Fibroblast of villous mesenchyme (primary cell): ENCODE measurements at places on chromosomes 2 and 18. TPM values are rescaled to one million over a fixed set of nuclear protein-coding genes. Genes with fewer than 3 reads are reported as not detected.

HOXD3 gene
- total RNA-seq: 14.5 and 21.6 TPM in 2 replicates

DNA sequence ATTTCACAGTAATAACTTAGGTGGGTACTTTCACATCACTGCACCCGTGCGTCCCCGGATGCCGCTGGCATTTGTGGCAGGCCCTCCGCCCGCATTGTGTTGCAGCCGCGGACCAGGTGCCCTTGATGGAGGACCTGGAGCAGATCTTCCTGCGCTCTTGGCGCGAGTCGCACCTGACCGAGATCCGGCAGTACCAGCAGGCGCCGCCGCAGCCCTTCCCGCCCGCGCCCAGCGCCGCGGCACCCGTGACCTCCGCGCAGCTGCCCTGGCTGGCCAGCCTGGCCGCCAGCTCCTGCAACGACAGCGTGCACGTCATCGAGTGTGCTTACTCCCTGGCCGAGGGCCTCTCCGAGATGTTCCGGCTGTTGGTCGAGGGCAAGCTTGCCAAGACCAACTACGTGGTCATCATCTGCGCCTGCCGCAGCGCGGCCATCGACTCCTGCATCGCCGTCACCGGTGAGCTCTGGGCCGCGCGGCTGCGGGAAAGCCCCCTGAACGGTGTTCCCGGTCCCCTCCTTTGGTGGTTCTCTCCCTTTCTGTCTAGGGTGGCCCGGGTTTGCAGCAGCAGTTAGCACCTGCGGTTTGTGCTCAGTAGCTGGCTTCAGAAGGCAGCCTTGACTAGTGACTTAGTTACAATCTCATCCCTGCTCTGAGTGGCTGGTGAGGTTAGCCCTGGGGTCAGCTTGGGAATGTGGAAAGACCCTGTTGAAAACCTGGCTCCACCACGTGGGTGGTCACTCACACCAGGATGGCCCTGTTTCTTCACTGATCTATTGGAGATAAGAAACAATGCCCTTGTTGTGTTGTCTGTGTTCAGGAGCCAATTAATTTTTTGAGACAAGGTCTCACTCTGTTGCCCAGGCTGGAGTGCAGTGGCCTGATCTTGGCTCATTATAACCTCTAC, 59.1 kb downstream of the GREB1 start:
- no peak for DNase-seq

CNTNAP5 gene
- not detected in 2 replicates for total RNA-seq

- no peak for DNase-seq
Observed at GRCh38 chr2:58727981-58728656, 487.0 kb upstream of the FANCL start.

GRCh38 chr2:241584436-241584835, 25.9 kb downstream of the BOK start:
- DNase-seq: peak; percentile 79

RASGRP3 gene
- total RNA-seq: 4.2 and 12.1 TPM in 2 replicates

ATP6V1B1 gene
- 0.97 TPM in 1 of 2 replicates, not detected in the other for total RNA-seq

DNA sequence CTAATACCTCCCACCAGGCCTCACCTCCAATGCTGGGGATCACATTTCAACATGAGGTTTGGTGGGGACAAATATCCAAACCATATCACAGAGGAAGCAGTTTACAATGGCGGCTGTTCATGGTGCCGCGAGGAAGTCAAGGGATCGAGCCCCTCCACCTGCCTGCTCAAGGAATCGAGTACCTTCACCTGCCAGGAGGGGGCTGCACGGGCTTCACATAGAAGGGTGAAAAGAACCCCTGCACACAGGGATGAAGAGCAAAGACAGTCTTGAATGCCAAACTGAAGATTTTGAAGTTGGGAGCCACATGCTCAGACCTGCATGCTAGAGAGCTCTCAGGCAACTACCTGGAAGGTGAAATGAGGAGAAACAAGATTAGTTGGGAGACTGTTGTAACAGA, 110.3 kb downstream of the KCNF1 start:
- no peak for DNase-seq

CNPPD1 gene
- 17.7 and 19.6 TPM in 2 replicates for total RNA-seq

SESTD1 gene
- 13.5 and 14.2 TPM in 2 replicates for total RNA-seq

DNA sequence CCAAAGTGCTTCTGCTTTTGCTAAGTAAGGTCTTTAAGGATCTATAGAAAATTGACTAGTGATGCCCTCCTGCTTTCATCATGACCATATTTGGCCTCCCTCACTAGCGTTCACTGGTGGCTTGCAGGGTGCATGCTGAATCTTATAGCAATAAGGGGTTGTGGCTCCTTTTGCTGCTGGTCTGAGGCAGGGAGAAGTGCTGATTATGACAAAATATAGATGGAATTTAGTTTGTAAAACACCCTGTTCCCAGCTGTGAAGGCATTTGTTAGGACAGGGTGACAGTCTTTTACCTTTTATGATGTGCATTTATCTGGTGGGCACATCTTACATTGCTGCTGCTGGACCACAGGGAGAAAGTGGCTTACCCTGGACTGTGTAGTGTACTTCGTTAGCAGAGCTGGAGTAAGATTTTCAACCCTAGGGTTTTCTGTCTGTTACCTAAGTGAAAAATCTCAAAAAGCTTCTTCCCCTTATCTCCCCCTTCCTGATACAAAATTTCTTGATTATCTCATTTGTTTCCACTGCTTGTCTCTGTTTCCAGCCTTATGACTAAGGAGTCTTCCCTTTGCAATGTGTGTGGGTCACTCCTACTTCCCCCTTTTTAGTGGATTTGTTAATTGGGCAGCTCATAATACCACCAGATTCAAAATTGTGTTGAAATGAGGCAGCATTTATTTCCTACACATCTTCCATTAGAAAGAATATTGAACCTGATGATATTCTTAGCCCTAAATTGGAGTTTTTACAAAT, 21.2 kb upstream of the RPL37A start:
- DNase-seq: no peak

PDCD1 gene
- not detected in 2 replicates for total RNA-seq

DNA sequence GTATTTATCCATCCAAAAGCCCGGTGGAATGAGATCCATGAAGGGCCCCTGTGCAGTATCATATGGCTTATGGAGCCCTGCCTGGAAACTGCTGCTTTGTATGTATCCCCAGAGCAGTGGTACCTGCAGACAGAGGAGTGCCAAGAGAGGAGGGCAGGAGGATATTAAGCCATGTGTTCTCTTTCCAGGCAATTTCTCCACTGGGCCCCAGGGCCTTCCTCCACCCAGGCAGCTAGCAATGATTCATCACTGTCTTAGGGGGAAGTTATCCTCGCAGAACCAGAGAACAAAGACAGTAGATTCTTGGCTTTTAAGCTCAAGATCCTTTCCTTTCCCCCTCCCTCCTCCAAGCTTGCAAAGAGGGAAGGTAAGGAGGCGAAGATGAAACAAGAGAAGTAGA, 98.1 kb downstream of the LRRC30 start:
- DNase-seq: no peak

DSG1 gene
- total RNA-seq: not detected in 2 replicates

GRCh38 chr2:55153584-55154299, 78.4 kb downstream of the CLHC1 start:
- DNase-seq: peak; percentile 82

GRCh38 chr2:108184419-108184818, 55.3 kb upstream of the SULT1C3 start:
- DNase-seq: peak; percentile 16

- no peak for DNase-seq
Observed at GRCh38 chr2:157245144-157245840, 12.2 kb upstream of the GALNT5 start.

GRCh38 chr2:121076885-121077549, 208.0 kb downstream of the TFCP2L1 start:
- peak; percentile 36 for DNase-seq

- DNase-seq: peak; percentile 75
Observed at GRCh38 chr2:53826587-53827397, 33.0 kb downstream of the GPR75 start.

- peak; percentile 43 for DNase-seq
Observed at GRCh38 chr18:47191961-47192360, 15.8 kb upstream of the IER3IP1 start.

DNA sequence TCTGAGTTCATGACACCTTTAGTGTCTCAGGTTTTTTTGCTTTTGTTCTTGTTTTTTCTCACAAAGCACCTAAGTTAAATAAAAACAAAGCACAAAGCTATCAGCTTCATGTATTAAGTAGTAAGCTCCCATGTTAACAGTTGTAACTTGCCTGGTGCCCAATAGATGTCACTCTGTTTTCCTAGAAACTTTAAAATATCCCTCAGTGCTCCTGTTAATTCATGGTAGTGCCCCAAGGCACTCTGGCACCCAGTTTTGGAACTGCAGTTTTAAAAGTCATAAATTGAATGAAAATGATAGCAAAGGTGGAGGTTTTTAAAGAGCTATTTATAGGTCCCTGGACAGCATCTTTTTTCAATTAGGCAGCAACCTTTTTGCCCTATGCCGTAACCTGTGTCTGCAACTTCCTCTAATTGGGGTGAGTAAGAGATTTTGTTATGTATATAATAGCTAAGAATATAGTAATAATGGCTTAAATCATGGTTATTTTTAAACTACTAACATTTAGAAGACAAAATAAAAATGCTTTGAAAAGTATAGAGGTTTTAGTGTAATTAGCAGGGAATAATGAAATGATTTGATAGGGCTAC, 555.0 kb upstream of the TMEFF2 start:
- no peak for DNase-seq

GRCh38 chr2:206783718-206784117, 18.3 kb downstream of the FASTKD2 start:
- no peak for DNase-seq

DNA sequence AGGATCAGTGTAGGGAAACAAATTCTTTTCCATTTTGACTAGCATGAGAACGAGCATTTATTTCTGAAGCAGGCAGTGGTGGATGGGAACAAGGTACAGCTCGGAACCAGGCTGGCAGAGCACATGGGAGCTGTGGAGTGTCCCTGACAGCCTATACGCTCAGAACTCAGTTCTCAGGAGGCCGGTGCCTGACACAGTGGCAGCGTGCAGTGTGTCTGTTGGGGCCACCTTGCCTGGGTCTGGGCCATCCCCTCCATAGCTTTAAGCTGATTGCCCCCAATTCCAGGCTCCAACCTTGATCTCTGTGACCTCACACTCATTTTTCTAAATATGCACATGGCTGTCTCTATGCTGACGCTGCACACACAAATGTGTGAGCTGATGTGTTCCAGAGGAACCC, 54.5 kb upstream of the ATG16L1 start:
- DNase-seq: no peak

- no peak for DNase-seq
Observed at GRCh38 chr2:240601831-240602160, 15.3 kb downstream of the CAPN10 start.

ALPG gene
- total RNA-seq: not detected in 2 replicates

DNA sequence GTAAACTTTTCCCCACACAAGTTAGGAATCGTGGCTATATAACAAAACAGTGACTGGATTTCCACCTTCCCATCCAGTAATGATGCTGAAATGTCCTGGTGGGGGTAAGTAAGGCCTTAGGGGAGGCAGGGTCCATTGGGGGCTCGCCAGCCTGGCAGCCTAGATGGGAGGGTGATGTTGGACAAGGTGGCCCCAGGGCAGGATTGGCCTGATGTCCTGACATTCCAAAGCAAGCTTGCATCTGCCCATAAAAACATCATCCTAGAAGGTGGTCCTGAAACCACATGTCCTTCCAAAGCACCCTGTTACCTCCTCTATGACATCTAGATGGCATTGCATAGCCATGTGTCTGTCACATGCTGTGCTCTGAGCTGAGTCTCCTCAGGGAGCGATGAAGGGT, 54.1 kb upstream of the RAB6C start:
- DNase-seq: no peak

CD302 gene
- total RNA-seq: 8.4 and 13.4 TPM in 2 replicates

DNA sequence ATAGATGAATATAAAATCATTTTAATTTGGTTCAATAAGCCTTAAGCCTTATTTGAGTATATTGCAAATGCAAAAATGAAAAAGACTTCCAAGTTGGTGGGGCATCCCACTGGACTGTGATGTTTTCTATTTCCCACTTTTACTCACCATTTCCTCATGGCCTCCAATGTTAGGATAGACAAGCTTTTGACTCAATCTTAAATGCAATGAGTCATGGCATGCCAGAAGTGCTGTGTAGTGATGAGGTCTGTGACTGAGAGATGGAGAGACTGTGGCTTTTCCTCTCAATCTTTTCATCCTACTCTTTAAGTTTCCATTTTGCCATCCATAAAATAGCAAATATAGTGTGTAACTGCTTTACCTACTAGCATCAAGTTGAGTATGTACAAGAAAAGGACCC, 1401.2 kb upstream of the CELF4 start:
- no peak for DNase-seq

DNA sequence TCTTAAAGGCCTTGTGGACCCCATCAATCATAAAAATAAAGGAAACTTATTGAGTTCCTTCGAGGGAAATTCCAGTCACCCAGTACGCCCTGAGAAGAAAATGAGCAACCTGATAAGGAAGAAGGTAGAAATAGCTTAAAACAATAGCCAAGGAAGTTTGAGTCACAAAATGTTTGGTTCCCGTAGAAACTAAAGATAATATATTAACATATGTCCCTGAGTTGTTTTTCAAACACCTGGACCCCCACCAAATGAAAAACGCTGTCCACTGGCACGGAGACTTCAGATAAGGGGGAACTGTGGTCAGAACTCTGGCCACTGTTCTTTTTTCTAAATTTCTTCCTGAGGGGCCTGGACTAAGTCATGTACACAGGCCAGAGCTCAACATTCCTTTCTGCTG, 669.1 kb downstream of the ADCYAP1 start:
- no peak for DNase-seq

DNA sequence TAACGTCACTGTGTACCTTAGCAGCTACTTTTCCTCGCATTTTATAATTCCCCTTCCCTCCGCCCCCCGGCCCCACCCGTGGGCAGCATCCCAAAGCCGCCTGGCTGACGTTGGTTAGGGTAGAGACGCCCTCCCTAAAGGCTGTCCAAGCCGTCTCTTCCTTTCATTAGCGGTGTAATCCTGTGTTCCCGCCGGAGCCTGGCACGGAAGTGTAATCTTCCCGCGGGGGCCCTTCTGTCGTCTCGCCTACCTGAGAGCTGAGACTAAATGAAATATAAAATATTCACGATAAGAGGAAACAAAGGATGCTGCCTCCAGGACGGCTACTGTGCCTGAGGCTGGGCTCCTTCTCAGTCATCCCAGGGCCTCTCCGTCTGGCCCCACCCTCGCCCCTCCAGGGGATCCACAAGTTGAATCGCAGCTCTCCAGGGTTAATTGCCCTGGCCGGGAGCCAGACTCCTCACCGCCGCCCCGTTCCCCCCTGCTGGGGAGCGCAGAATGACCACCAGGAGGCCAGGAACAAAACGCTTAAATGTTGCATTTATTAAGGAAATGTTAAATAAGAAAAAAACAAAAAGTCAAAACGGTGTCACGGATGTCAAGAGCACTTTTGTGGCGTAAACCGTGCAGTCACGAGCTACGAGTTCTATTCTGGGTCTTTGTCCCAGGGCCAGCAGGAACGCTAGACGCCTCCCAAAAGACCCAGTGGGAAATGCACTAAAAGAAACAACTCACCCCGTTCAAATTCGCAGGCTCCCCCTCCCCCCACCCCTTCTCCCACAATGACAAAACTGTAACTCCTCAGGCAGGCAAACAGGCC, 1.5 kb downstream of the RPRM start:
- no peak for DNase-seq
